ENCODE measurements at places on chromosomes 2 and 18. TPM values are rescaled to one million over a fixed set of nuclear protein-coding genes. Genes with fewer than 3 reads are reported as not detected.

CTNNA2 gene
- 1.4 TPM for polyA plus RNA-seq

SIX2 gene
- not detected for polyA plus RNA-seq

TPO gene
- polyA plus RNA-seq: not detected

MPP4 gene
- polyA plus RNA-seq: 0.37 TPM

UNC50 gene
- 75.1 TPM for polyA plus RNA-seq

PPP1R1C gene
- polyA plus RNA-seq: 2.2 TPM

MMADHC gene
- polyA plus RNA-seq: 28.0 TPM

SRD5A2 gene
- 0.03 TPM for polyA plus RNA-seq

Data from adrenal gland (tissue), 19 donors.